ENCODE measurements at places on chromosomes 7 and 10.

DNA sequence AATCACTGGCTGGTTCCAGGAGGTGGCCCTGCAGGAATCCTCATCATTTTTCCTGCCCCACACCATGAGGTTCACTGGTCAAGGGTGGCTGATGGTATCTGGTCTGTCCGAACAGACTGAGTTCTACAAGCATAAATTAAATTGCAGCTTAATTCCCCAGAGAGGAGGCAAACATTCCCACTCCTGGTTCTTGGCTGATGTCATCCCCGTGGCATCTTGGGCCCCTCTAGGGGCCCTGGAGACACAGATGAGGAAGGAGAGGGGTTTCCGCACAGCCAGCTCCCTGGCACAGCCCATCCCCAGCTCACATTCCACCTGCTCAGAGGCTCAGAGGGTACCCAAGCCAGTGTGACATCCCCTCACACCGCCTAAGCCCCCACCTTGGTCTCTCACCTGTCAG, 5.3 kb upstream of the KLRG2 start:
- no peak for DNase-seq

DNA sequence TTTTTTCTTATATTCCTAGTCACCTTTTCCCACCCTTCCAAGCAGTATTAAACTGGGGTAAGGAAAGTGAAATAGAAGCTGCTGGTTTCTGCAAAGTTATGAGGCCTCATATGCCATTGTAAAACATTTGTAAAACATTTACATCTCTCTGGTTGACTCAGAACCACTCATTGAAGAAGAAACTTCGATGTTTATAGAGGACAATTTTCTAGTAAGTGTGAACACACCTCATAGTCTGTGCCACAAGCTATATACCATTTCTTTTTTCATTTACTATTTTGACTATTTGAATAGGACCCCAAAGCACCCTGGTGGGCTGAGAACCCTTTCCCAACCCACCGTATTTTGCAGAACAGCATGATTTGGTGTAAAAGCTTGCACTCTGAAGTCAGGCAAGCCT, 12.9 kb upstream of the ITGB1 start:
- DNase-seq = no peak

GRCh38 chr10:3874990-3875841, 90.2 kb upstream of the KLF6 start:
- no peak for DNase-seq

GRCh38 chr7:85074-85882, 107.1 kb upstream of the FAM20C start:
- DNase-seq = no peak

DNA sequence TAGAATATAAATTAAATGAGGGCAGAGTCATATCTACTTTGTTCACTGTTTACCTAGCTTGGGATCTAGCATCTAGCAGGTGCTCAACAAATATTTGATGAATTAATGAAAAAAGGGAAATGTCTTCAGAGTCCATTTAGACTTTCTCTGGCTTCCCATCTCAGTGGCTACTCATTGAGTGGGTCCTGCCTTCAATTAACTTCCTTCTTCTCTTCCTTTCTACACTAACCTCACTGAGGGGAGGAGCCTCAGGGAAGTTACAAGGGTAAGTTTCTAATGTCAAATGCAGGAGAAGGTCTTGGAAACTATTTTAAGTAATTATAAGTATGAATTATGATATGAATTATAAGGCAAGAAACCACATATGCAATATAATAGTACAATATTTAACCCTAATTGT, 28.2 kb upstream of the MPP7 start:
- DNase-seq = no peak

DNA sequence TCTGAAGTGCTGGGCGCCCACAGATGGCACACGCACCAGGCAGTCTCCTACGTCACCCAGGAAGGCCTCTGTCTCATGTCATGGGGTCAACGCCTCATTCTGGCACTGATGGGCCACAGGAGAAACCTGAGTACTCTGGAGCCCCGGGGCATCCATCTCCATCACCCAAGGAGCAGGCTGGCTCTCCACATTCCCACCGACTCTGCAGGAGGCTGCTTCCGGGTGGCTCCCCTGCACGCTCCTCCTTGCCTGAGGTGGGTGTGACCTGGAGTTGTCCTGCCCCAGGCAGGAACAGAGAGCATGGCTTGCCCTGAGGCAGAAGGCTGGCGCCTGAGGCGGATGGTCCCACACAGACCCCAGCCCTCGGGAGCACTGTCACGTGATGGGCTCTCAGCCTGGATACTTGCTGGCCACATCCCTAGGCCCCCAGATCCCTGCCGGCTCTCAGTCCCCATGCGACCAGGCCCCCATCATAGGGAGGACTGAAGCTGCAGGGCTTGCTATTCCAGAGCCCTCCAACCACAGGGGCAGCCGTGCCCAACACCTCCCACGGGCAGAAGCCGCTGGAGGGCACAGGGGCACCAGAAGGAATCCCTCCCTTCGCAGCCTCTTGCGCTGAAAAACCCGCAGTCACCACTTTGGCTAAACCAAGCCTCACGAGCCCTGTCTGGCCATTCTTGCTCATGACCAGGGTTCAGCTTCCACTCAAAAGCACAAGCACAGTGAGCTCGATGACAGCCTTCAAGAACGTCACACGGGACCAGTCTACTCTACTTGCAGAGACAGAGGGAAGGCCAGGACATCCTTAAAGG, 80.7 kb downstream of the MAD1L1 start:
- no peak for DNase-seq

GRCh38 chr10:6048281-6049030, 13.7 kb downstream of the IL2RA start:
- DNase-seq = no peak

GRCh38 chr7:32221736-32222135, 151.5 kb upstream of the PDE1C start:
- DNase-seq = no peak

GRCh38 chr7:1757601-1758000, 87.5 kb downstream of the ELFN1 start:
- DNase-seq = no peak

GRCh38 chr10:17021656-17022465, 107.8 kb downstream of the CUBN start:
- no peak for DNase-seq

- no peak for DNase-seq
These were observed 430.3 kb downstream of the AUTS2 start for GRCh38 chr7:70028620-70029019.

DNA sequence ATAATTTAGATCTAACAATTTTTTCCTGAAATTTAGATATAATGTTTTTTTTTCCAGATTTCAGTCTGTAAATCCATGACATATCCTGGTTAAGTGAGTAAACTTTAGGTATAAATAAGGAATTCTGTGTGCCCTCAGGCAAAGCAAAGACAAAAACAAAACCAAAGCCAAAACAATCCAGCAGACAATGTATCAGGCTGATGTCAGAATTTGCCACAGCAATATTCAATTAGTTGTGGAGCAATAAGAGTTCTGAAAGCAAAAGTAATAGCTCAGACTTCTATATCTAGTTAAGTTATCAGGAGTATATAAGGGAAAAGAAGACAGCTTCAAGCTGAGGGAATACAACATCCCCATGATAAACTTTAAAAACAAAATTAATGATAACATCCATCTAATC, 82.0 kb downstream of the MKX start:
- DNase-seq = no peak
